ENCODE measurements at places on chromosomes 5 and 9.
A peak's percentile ranks its signal among the peaks of the same experiment; 100 is the strongest.

DNA sequence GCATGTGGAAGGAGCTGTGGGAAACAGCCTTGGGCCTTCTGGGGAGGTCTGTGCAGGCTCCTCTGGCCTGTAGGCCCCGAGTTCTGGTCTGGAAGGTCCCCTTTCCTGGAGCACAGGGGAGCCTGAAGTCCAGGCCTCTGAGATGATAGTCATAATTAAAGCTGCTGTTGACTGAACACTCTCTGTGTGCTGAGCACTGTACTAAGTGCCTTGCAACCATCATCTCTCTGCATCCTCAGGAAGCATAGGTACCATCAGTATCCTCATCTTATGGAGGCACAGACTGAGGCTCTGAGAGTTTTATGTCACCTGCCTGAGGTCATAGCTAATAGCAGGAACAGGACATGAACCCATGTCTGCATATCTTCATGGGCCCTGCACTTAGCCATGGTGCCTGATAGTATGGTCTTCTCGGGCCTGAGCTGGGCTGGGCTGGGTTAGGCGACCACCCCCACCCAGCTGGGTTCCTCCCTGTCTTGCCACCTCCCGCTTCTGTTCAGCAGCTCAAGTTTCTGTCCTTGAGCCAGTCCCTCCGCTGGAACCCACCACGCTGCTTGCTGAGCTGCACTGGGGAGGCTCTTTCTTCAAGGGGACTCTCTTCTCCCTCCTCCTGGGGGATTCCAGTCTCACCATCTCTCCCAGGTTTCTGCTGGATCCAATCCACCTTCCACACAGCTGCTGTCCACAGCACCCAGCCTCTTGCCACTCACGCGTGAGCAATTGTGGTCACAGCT lies 27.6 kb downstream of the LMX1B start:
- no peak for DNase-seq

GRCh38 chr9:14347406-14348122 lies 33.6 kb upstream of the NFIB start:
- peak; percentile 3 for DNase-seq

GRCh38 chr9:14092344-14092743 lies 221.6 kb downstream of the NFIB start:
- no peak for DNase-seq

DNA sequence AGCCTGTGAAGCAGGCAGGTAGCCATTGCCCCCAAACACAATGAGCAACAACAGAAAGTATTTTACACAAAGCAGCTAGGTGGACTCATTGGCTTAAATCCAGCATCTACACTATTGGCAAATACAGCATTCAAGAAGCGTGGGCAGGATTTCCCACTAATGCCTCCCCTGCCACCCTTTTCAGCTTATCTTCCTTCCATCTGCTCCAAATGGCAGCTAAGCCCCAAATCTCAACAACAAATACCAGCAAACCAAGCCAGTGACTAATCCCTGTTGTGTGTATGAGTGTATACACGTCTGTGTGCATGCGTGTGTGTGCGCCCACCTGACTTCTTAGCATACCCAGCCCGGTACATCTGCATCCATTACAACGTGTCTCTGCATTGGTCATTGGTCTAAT lies 151.2 kb upstream of the WWC1 start:
- DNase-seq: no peak

DNA sequence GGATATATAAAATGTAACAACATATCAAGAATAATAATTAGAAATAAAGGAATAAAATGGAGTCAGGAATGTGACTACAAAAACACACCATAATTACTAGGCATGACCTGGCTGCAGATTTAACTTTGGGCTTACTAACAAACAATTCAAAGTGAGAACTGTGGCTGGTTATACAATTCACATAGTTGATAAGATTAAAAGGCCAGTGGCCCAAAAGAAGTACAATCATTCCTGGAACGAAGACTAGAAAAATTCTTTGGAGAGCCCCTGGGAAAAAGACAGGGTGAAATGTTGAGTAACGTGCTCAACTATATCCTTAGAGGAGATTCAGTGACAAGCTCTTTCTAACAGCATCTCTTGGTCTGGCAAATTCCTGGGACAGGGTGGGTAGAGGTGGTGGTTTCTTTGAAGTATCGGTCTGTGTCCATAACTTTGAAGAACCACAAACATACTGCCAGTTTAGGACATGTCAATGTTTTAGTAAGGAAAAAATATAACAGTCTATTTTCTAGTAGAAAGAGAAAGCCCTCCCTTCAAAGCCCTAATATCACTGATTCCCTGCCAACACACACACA lies 75.0 kb upstream of the IL6ST start:
- DNase-seq: no peak

GRCh38 chr5:58077416-58077815 lies 382.5 kb downstream of the PLK2 start:
- no peak for DNase-seq

DNA sequence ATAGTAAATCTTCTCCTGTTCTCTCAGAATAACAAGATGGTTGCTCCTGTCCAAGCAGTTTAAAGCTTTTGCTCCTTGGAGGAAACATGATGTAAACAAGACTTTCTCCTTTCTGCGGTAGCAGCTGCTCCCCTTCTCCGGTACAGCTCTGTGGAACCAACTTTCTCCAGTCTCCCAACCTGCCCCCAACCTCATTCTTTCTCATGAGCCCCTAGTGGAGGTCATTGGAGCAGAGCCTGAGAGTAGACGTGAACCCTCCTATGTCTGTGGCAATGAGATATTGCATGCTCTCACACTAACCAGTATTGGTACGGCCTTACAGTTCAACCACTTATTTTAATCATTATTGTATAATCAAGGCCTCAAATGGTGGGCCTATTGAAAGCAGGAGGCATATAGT lies 483.8 kb upstream of the CDH10 start:
- no peak for DNase-seq

DNA sequence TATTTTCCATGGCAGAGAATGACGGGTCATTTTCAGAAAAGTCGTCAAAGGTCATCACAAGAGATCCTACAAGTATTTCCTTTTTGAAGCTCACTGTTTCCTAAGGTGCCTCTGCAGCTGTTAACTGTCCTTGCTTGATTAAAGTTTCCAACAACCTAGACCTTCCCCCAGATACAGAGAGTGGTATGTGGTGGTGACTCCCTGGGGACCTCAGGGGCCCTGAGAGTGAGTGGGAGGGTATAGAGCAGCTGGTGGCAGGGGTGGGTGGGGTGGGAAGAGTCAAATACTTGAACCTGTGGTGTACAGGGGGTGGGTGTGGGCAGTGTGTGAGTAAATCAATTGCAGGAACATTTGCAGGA lies 1.6 kb upstream of the CD72 start:
- no peak for DNase-seq

- no peak for DNase-seq
Measured at GRCh38 chr9:89006267-89006666, 15.0 kb downstream of the S1PR3 start.

DNA sequence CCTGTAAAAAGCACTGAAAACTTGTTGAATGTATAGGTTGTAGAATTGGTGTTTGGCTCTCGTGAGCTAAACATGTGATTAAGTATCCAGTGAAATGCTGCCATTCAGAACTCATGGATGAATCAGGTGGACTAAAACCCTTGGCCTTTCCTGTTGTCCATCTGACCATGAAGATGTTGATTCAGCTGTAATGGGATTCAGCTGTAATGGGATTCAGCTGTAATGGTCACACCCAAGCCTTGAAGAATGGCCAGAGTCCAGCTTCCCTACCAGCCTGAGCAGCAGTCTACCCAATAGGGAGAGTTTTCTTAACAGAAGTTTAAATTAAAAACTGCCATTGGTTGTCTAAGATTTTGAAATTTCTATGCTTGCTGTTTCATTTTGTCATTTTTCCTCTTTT lies 18.1 kb downstream of the MAMDC2 start:
- DNase-seq: no peak

- DNase-seq: peak; percentile 29
Measured at GRCh38 chr9:91966503-91966902, 16.5 kb upstream of the ROR2 start.

- DNase-seq: no peak
Measured at GRCh38 chr5:9947944-9948343, 301.7 kb downstream of the ATPSCKMT start.

DNA sequence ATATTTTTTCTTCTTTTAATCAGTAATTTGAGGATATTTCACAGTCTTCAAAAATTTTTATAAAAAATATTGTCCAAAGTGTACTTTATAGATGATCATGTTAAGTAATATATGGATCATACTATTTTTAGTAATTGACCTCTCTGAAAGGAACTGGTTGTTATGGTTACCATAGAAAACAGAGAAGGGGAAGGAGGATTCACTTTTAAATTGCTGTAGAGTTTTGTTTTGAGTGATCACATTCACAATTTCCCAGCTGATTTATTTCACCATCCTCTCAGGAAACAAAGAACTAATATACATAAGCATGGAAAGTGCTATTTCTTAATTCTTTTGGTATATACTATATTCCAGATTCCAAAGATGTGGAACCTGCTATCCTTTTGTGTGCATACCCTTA lies 56.5 kb upstream of the NREP start:
- no peak for DNase-seq

DNA sequence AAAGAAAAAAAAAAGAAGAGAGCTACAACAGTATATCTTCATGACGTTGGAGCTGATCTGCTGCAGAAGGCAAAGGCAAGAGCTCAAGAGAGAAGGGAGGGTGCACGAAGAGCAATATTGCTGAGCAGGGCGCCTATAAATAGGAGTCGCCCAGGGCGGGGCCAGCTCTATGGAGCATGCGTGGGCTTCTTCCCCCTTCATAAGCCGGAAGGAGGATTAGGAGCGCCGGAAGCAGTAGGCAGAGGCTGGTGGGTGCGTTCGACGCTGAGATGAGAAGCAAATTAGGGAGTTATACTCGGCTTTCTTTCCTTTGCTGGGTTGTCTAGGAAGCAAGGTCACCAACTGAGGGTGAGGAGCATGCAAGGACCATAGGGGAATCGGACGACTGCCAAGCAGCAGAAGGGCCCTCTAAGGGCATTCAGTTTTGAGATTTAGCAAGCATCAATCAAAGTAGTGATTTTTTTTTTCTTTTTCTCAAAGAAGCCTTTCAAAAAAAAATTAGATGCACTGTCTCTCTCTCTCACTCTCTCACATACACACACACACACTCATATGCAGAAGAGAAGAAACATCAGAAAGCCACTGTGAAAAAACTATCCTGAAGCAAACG lies 496.7 kb downstream of the ENC1 start:
- DNase-seq: no peak

GRCh38 chr5:133824661-133825254 lies 143.7 kb downstream of the C5orf15 start:
- DNase-seq: no peak

- no peak for DNase-seq
Measured at GRCh38 chr5:103497781-103498180, 64.8 kb downstream of the NUDT12 start.

- DNase-seq: no peak
Measured at GRCh38 chr5:159571501-159572244, 241.4 kb upstream of the IL12B start.

DNA sequence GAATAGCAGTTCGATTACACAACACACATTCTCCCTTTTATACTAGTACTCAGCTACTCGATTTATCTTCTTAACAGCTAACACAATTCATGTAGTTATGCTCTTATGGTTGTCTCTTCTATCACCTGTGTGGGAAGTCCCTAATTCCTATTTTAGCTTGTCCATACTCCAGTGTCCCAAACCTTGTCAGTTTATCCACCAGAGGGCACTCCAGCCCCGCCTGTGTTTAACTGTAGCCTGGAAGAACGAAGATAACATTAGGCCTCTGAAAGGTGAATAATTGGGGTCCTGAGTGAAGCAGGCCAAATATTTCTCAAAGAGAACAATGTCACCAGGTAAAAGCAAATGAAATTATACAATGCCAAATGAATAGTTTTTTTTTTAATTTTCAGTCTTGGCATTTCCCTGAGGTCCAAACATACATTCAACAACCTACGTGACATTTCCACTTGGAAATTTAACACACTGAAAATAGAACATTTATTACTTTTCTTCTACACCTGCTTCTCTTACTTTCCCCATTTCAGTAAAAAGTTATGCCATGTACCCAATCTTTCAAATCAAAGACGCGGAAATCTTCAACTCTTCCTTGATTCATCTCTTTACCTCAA lies 560.7 kb downstream of the HTR1A start:
- DNase-seq: peak; percentile 23

DNA sequence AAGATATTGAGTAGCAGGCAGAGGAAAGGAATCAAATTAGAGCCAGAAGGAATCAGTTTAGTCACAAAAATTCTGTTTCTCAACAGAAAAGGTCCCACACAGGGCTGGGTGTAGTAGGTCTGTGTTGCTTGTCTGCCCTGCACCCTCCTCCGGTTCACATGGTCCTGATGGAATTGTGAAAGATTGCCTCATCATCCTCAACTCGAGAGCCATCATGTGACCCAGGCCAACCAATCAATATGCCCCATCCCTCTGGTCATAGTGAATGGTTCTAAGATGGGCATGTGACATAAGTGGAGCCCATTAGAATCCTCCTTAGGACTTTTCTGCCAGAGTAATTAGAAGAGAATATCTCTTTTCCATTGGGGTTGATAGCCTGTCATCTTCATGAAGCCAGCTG lies 56.7 kb upstream of the RAD23B start:
- peak; percentile 29 for DNase-seq

GRCh38 chr9:136185596-136186366 lies 19.1 kb downstream of the LHX3 start:
- no peak for DNase-seq

GRCh38 chr9:133121198-133121914 lies at the start of gene RALGDS:
RALGDS (minus strand) TSS chr9:133121240; CDS start chr9:133121154, 86 bp downstream.
- peak; percentile 83 for DNase-seq

DNA sequence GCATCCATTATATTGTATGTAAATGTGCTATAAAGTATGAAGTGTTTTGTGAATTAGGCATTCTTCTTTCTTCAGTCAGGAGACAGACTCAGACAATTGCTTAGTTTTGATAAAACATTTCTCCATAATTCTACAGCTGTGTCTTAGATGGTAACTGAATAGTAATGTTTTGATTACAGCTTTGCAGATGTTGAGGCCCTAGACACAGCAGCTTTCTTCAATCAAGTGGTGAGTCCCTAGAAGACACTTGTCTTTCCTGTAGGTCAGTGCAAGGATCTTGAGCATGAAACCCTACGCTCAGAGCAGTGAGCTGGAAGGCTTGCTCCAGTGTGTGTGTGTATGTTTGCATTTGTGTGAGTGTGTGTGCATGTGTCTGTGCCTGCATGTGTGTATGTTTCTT lies 46.8 kb upstream of the CD180 start:
- DNase-seq: no peak

GRCh38 chr5:1086137-1086536 lies 25.7 kb downstream of the SLC12A7 start:
- no peak for DNase-seq

- DNase-seq: no peak
Measured at GRCh38 chr5:121319292-121319691, 532.4 kb upstream of the FTMT start.
